ENCODE measurements at places on chromosomes 13 and 19.

- DNase-seq, result no peak
Measured at GRCh38 chr19:35328851-35329285, at the start of gene CD22. Gene CD22 (plus strand): TSS chr19:35329187. CDS start chr19:35332041, 2,854 bp downstream.

GRCh38 chr13:79660361-79660760, 179.4 kb downstream of the NDFIP2 start:
- DNase-seq, result no peak

- peak; percentile 0 for DNase-seq
Measured at GRCh38 chr13:89514534-89515312, 1832.8 kb upstream of the MIR17HG start.

DNA sequence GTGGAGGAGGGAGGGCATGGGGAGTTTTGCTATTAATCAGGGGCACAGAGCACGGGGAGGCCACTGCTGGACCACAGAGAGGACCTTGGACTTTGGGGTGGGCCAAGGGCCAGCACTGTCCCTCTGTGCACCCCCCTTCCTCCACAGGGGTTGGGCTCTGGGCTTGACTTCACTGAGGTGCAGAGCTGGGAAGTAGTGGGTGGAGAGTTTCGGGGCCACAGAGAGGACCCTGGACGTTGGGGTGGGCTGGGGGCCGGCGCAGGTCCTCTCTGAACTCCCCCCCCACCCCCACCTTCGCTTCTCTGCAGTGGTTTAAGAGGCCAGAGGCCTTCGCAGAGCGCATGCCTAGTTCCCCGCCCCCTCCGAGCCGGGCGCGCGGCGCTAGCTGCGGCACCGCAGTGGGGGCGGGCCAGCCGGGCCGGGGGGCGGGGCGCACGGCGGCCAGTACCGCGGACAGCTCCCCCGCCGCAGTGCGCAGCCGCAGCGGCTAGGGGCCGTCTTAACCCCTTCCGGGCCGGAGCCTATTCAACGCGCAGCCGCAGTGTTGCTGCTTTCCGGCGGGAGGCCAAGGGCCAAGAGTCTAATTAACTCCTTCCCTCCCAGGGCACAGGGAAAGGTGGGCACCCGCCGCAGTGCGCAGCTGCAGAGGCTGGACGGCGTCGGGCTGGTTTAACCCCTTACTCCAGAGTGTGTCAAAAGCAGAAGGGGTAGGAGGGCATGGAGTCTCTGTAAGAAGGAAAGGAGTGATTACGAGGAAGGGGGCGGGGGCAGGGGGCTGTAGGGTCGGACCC, 3.7 kb downstream of the KCNC3 start:
- DNase-seq, result peak; percentile 99

GRCh38 chr19:3531716-3532115, 7.3 kb upstream of the TEKTIP1 start:
- DNase-seq, result no peak

DNA sequence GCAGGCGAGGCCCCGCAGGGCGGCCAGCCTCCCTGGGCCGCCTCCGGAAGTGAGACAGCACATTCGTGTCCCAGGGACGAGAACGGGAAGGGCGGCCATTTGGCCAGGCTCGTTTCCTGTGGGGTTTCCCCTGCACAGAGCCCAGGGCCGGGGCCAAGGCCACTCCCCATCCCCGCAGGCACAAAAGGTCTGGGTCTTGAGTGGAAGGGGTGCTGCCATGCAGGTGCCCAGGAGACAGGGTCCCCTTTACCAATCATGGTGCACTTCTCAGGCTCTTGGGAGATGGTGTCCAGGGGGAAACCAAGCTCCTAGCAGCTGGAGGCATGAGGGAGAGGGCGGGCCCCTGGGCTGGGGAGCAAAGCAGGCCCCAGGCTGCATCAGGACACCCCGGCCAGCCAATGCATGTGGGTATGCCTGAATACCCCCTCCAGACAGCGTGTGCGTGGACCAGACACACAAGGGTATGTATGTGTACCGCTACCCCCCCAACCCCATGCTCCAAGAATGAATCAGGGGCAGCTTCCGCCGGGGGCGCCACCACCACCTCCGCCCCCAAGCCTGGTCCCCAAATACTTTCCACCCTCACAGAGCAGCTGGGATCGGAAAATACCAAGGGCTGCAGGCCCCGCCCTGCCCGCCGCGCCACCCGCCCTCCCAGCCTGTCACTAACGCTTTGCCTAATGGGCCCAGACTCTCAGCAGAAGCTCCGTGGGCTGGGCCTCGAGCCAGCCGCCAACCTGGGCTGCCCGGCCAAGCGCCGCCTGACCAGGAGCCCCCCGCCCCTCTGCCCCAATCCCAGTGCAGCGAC, 37.6 kb upstream of the NANOS3 start:
- no peak for DNase-seq

- no peak for DNase-seq
Measured at GRCh38 chr19:6476155-6476895, 5.3 kb downstream of the DENND1C start.

DNA sequence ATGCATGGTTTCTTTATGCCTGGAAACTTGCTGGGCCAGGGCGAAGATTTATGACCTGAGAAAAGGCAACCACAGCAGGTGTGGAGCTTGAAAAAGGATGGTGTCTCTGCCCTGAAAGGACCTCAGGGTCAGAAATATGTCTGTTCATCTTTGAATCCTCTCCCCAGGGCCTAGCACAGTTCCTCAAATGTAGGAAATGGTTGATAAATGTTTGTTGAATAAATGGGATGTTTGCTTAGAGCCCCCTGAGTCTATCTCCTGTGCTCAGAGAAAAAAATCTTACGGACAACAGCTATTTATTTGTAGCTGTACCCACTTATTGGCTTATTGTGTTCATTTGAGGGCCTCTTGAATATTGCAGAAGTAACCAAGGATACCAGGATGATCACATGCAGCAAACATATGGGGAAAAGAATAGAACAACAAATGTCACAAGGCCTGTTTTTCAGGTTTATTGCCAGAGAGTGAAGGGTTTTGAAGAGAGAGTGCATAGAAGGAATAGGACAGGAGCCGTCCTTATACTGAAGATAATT, 114.5 kb downstream of the KLF5 start:
- DNase-seq, result no peak

DNA sequence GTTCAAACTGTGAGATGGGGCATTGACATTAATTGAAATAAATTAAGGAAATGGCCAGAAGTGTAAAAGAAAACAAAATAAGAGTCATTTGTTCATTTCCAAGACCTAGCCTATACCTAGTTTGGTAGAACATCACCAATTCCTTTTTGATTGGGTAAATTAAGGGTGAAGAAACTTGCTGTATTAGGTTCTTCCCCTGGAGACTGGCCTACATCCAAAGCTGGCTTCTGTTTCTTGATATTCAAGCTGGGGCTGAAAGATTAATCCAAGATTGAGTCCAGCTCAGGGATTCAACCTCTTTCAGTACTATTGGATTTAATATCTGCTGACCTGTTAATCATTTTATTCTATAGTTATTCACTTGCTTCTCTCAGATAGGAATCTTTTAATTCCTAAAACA, 183.2 kb downstream of the GPC6 start:
- DNase-seq, result no peak
